Left lobe of liver (tissue), 2 donors: ENCODE measurements at places on chromosomes 11 and 22. TPM values are rescaled to one million over a fixed set of nuclear protein-coding genes. Genes with fewer than 3 reads are reported as not detected.

GRCh38 chr11:13923716-13924650, 38.5 kb upstream of the SPON1 start:
- no peak for DNase-seq

DNA sequence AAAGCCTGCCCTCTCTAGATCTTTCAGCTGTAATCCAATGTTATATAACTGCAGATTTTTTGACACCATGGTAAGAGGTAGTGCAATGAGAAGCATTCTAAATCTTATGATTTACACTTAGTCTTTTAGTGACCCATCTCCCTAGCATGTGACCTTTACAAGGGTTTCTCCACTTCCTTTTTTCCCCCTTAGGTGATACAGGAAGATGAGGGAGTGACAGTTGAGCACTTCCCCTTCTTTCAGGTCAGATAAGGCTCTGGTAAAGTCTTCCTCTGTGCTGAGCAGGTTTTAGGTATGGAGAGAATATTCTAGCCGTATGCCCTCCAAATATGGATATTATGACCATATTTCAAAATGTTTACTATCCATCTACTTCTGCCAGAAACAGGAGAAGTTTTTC, 753.6 kb downstream of the JRKL start:
- DNase-seq: no peak

- no peak for DNase-seq
Observed at GRCh38 chr11:11422411-11423128, 69.5 kb upstream of the CSNK2A3 start.

PICALM gene
- 70.9 TPM for total RNA-seq

- DNase-seq: no peak
Observed at GRCh38 chr11:102391549-102392237, 44.7 kb downstream of the BIRC2 start.

OR6T1 gene
- not detected for total RNA-seq

DNA sequence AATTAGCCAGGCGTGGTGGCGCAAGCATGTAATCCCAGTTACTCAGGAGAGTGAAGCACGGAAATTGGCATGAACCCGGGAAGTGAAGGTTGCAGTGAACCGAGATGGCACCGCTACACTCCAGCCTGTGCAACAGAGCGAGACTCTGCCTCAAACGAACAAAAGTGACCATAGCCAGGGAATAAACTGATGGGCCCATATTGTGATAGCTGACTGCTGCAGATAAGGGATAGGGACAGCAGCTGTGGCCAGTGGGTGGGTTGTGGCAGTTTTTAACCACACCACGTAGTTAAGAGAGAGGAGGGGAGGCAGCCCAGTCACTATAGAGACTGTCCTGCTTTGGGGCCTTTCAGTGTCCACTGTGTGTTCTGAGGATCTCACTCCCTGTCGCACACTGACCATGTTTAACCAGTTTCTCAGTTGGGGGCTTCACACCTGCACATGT, 58.9 kb downstream of the PISD start:
- no peak for DNase-seq

B4GALNT4 gene
- 0.28 TPM for total RNA-seq

DNA sequence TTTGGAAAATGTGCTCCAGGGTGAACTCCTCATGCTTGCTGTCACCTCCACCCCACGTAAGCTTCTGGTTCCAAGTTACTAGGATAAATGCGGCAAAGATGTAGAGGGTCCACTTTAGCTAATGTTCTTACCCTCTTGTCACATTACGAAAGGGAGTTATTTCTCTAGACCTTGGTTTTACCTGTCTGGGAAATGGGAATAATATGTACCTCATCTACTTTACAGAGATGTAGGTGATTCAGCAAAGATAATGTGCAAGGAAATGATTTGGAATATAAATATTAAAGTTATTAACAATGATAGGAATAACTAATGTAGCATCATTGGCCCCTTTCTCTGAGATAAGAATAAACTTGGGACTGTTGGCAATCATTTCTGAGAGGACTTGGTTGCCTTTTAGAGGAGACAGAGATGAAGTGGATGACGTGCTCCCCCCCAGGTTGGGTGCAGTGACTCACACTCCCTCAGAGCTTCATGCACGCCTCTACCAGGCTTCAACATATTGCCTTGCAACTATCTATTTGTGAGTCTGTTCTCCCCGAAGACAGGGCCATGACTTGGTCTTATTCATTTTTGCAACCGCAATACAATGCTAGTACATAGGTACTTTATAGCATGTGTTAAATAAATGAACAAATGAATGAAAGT, 97.1 kb downstream of the ME3 start:
- DNase-seq: no peak

GRCh38 chr11:11589437-11589836, 32.4 kb downstream of the GALNT18 start:
- DNase-seq: no peak

OR51I1 gene
- not detected for total RNA-seq

SESN3 gene
- 7.0 TPM for total RNA-seq

DNA sequence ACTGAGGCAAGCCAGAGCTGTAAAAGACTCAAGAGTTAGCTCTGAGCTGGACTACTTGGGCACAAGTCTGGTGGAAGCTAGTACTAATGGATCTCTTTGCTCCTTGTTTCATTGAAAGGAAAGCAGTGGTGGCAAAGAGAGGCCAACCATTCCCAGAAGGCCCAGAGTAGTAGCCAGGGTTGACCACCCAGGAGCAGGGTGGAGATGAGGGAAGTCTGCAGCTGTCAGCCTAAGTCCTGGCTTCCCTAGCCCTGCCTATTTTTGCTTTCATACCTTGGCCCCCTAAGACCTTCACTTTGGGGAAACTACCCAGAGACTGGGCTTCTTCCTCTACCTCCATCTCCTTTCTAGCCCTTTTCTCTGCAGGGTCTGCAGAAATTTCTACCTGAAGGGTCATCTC, 155.0 kb upstream of the NCAM1 start:
- no peak for DNase-seq

DNA sequence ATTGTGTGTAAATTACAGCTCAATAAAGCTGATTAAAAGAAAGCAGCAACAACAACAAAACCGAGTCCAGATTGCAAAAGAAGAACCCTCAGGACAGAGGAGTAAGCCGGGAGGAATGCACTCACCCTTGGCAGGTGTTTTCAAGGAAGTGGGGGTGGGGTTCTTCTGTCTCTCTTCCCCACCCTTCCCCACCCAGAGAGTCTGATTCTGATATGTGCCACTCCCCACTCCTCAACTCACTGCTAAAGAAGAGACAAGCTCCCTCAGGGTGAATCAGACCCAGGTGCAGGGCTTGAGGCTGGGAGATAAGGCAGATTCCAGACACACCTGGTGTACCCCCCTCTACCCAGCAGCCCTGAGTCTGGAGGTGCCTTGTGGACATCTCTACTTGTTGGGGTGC, 38.4 kb upstream of the PHF21A start:
- DNase-seq: no peak

DNA sequence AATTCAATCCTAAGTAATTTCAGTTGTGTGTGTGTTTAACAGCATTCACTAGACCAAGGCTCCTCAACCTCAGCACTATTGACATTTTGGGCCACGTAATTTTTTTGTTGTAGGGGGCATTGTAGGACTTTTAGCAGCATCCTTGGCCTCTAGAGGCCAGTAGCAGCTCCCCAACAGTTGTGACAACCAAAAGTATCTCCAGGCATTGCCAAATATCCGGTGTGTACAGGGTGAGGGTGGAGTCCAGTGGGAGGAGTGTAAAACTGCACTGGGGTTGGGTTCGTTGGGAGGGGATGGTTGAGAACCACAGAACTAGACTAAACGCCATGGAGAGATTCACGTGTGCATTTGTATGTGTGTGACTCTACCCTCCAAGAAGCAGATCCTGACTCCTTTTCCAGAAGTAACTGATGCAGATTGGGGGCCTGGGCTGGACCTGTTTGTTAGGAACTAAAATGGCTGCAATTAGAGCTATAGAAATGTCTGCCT, 5.9 kb upstream of the PHF21A start:
- no peak for DNase-seq

RIMBP3C gene
- 0.05 TPM for total RNA-seq

KRTAP5-1 gene
- total RNA-seq: not detected
